ENCODE measurements at places on chromosomes 4 and X. TPM values are rescaled to one million over a fixed set of nuclear protein-coding genes. Genes with fewer than 3 reads are reported as not detected.
A peak's percentile ranks its signal among the peaks of the same experiment; 100 is the strongest.

VCX2 gene
- not detected for polyA plus RNA-seq

- no peak for DNase-seq
Measured at GRCh38 chr4:152591396-152591795, 55.5 kb upstream of the FBXW7 start.

DNA sequence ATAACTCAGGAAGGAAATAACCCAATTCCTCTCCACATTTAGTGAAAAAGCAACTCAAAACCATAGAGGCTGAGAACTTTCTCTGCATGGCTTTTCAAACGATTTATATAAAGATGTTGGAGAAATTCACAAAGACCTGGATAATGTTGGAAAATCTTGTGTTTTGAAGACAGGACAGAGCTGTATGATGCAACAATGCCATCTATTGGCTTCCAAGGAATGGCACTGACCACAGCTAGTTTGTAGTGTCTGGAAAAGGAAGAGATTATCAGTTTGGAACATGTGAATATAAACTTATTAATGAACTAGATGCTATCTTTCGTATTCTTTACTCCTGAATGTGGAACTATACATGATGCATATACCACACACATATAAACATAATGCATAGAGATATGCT, 503.6 kb downstream of the IL1RAPL1 start:
- no peak for DNase-seq

RHOH gene
- polyA plus RNA-seq = 0.61 TPM

ZNF518B gene
- 31.9 TPM for polyA plus RNA-seq

GRCh38 chrX:150880808-150881165, 17.7 kb downstream of the CD99L2 start:
- DNase-seq = no peak

SPARCL1 gene
- polyA plus RNA-seq = 13.8 TPM

DNA sequence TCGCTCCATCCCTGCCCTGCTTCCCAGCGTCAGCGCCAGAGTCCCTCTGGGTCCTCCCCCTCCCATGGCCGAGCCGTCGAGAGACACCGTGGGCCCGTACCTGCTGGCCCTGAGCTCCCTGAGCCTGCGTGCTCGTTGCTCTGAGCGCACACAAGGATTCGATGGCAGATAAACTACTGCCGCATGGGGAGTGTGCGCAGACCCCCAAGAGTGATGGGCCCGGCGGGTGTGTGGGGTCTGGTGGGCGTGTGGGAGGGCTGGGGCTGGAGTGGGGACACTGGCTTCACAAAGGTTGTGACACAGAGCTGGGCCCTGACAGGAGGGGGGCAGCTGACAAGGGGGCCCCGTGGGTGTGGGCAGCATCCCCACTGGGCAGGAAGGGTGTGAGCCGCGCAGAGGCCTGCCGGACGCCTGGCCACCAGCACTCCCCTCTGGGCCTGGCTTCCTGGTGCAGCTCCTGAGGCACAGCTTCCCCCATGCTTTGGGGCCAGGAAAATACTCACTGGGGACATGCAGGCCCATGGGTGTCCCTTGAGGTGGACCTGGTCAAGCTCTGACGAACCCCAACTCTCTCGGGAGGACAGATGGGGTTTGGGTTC, 4.8 kb upstream of the RGS12 start:
- no peak for DNase-seq

DNA sequence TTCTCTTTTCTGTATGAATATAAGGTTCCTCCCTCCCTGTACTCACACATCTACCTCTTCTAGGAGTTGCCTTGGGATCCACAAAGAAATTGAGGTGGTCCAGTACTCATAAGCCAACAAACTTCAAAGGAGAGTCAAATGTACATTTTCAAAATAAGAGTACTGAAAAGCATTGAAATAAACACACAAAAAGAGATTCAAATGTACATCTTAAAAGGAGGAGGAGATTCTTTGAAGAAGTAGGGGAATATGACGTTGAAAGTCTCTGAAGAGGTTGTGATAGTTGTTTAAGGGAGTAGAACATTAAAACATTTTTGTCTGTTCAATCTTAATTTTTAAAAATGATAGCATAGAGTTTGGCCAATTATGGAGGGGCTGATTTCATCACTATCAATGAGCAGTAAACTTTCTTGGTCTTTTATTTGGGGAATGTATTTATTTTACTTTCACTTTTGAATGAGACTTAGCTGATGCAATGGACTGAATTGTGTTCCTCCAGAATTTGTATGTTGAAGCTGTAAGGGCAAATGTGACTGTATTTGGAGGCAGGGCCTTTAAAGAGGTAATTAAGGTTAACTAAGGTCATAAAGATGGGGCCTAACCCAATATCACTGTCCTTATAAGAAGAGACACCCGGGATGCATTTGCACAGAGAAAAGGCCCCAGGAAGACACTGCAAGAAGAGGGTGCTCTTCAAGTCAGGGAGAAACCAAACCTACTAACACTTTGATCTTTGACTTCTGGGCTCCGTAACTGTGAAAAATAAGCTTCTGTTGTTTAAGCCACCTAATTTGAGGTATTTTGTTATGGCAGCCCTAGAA, 226.3 kb upstream of the PGRMC2 start:
- DNase-seq = no peak

DNA sequence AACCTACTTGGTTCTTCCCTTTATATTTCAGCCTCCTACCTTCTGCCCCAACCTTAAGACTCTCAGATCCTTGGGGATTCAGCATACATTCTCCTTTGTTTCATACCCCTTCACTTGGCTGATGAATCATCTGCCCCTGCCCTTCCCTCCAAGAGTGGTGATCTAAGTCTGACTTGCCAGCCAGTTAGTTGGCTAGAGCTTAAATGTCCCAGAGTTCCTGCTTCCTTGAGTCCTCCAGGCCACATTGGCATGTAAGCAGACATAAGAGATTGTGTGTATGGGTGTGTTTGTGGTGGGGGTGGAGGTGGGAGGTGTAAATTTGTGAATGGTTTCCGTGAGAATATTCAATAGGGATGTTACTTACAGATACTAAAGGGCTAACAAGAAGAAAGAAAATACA, 3.7 kb upstream of the TEX13D start:
- no peak for DNase-seq

DDIT4L gene
- polyA plus RNA-seq = 2.4 TPM

REST gene
- polyA plus RNA-seq = 48.4 TPM

DNA sequence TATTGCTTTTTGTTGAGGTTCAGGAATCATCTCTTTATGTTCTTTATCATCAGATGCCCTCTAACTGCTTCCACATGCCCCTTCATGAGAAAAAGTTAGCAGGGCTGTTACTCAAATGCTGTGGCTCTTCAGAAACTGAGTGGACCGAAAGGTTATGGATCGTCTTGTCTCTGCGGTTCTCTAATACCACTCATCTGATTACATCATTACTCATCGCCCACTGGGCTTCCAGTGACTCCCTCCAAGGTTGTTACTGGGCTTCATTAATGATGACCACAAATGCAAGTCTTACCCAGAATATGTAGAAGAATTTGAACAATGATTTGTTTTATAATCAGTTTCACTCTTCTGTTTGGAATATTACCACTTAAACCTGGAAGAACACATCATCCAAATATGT, 67.7 kb downstream of the RWDD4 start:
- no peak for DNase-seq

DNA sequence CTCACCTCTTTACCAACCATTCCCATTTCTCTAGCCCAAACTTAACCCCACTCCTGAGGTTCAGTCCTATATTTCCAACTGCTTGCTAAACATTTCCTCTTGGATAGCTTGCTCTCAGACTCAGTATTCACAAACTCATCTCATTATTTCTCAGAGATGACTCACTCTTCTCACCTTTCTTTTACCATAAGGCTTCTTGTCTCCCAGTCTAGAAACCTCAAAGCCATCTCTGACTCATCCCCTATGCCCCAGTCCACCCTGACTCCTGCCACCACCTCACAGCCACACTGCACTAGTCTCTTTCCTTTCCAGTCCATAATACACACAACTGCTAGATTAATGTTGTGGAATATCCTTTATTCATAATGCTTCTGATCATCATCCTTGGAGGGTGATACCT, 4.8 kb downstream of the FRMPD3 start:
- DNase-seq = no peak

- no peak for DNase-seq
Measured at GRCh38 chr4:173025131-173025530, 143.5 kb upstream of the GALNT7 start.

- no peak for DNase-seq
Measured at GRCh38 chr4:67638136-67638535, 62.8 kb downstream of the UBA6 start.

DNA sequence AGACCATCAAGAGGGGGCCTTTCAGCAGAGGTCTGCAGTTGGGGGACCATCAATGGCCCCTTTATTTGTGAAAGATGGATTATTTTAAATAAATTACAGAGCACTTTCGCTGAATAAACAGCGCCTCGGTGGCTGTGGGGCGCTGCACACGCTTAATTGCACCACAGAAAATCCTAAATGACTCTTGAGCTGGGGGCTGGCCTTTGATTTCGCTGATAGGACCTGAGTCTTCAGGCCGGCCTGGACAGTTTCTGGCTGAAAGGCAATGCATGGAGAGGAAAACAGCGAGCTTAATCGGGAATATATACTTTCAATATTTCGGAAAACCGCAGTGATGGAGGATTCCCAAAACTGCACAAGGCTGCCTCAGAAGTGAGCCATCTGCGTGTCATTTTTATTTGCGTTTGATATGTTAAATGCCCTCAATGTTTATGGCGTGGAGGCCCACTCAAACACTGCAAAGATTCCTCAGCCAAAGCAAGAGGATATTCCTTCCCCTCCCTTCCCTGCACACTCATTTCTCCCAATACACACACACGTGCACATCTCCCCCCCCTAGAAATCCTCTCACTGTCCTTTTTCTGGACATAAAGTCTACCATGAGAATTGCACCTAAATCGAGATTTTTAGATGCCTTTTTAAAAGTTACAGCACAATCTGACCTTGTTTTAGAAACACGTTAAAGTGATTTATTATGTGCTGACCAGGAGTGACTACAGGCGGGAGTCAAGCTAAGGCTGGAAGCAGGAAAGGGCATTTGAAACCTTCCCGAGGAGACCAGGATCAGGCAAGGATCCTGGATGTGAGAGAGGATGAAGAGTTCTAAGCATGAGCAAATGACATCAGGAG, 340.7 kb downstream of the RAB28 start:
- DNase-seq = no peak

DNA sequence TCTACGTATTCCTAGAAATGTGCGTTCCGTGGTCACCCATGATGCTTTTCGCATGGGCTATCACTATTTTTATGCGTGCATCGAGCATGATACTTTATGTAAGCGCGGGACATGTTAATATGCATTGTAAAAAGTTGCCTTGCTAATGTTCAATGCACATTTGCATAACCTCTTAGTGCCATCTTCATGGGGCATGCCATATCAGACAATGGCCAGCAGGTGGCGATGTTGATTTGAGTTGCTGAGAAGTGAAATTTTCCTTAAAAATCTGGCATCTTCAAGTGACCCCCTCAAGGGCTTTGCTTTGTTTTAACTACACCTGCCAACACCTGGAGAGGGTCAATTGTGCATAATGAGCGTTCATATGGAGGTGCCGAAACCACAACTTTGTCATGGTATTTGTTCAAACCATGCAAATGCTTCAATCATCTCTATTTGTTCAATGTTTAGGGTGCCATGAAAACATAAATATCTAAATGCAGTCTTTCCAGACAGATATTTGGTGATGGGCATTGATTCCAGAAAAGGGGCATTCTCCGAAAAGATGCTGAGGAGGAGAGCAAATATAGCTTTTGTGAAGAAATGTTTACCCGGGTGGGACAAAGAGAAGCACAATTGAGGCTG, 833.9 kb upstream of the PRKX start:
- peak; percentile 5 for DNase-seq

SMARCA5 gene
- 142 TPM for polyA plus RNA-seq

DNA sequence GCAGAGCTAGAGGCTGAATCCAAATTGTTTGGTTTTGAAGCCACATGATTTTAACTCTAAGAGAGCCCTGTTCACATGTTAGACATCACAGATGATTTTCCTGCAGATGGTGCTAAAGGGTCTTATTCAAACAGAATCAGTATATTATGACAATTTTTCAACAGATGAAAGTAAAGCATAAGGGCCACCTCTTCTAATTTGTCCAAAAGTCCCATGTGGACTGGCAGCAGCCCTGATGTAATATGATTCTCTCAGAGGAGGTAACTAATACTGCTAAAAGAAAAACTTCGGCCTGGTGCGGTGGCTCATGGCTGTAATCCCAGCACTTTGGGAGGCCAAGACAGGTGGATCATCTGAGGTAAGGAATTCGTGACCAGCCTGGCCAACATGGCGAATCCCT, 26.0 kb upstream of the SETD7 start:
- no peak for DNase-seq

RBMXL3 gene
- not detected for polyA plus RNA-seq

DNA sequence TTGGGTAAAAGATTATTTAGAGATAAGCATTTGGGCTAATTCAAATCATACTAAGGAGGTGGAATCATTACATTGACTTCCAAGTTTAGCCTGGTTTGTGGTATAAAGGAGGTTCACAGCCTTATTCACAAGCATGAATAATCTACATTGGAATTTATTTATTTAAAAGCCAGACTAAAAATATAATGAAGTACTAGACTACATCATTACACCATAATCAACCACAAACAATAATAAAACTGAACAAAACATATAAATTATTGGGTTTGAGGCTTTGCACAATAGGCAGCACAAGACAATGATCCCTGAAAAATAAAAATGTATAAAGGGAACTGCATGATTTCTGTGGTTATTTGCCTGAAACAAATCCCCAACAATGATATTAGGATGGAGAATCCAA, 314.0 kb downstream of the GBA3 start:
- no peak for DNase-seq

GRIA3 gene
- polyA plus RNA-seq = 2.0 TPM

All from left renal cortex interstitium (tissue), 4 donors.